ENCODE measurements at places on chromosomes 7 and 10.

GRCh38 chr10:105473170-105473569 lies 832.1 kb downstream of the SORCS3 start:
- no peak for DNase-seq

DNA sequence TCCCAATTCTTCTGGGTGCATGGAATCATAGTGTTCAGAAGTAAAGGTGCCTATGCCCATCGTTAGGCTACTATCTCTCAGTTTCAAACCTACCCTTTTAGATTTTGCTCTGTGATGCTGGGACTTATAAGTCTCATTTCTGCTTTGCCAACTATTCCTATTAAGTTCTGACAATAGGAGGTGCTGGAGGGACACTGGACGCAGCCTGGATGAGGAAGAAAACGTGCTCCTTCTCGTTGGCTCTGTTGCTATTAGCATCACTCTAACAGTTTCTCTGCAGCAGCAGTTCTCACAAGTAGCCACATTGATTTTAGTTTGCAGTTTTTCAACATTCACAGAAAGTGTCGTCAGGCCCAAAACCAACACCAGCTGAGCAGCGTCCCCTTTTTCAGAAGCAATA lies 72.4 kb downstream of the ABCC2 start:
- no peak for DNase-seq

DNA sequence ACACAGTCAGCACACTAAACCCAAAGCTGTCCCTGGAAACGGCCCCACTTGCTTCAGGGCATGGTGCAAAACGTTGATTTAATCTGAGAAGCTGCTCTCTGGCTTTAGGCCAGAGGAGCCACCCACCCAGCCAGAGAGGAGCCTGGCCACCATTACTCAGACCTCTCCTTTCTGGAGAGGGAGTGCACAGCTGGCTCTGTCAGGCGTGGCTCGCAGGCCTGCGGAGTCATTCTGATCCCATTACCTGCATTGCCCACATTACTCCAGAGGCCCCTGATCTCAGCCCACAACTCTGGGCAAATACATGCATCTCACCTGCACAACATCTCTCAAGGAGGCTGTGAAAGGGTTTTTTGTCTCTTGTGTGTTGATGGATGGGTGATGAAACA lies 370.0 kb upstream of the IGFBP3 start:
- no peak for DNase-seq

- no peak for DNase-seq
Observed at GRCh38 chr10:132143162-132143561, 43.6 kb upstream of the DPYSL4 start.

GRCh38 chr7:75889826-75890225 lies 11.0 kb downstream of the RHBDD2 start:
- DNase-seq, result no peak

- DNase-seq, result no peak
Observed at GRCh38 chr7:151839451-151839921, 37.4 kb downstream of the PRKAG2 start.

- DNase-seq, result no peak
Observed at GRCh38 chr7:159139202-159139601, 5.5 kb downstream of the VIPR2 start.

Data from ACHN (cell line).